Cardiac fibroblast (primary cell): ENCODE measurements at places on chromosomes 7 and 10.

- DNase-seq = no peak
Observed at GRCh38 chr10:112763916-112764520, 186.0 kb upstream of the TCF7L2 start.

- DNase-seq = no peak
Observed at GRCh38 chr10:84237199-84238051, 3.9 kb downstream of the LRIT1 start.

- no peak for DNase-seq
Observed at GRCh38 chr10:124455441-124455840, 5.6 kb upstream of the NKX1-2 start.

DNA sequence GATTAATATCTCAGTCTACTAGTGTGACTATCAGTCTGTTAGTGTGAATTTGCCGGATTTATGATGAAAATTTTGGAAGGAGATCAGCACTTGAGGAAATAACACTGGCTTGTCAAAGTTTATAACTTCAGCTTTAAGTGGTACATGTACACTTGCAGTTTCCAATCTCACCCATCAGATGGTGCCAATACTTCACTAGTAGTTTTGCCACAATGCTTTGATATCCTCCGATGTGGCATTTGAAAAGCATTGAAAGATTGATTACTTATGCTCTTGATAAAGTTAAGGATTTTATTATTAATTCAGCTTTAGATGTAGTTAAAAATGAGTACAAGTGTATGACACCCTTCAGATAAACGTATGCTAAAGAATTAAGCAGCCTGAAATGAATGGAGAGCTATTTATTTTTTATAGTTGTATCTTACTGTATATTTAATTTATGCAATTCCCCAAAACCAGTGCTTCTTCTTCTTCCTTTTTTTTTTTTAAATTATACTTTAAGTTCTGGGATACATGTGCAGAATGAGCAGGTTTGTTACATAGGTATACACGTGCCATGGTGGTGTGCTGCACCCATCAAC, 98.2 kb downstream of the ANLN start:
- peak; percentile 78 for DNase-seq
